Activated gamma-delta T cell treated with anti-CD3 and anti-CD28 coated beads, Interleukin-2, amount 50 U/mL, for 16 hours (primary cell): ENCODE measurements at places on chromosomes 3 and 15.

GRCh38 chr3:106758459-106758858 is 618.8 kb upstream of the CCDC54 start:
- DNase-seq: no peak

DNA sequence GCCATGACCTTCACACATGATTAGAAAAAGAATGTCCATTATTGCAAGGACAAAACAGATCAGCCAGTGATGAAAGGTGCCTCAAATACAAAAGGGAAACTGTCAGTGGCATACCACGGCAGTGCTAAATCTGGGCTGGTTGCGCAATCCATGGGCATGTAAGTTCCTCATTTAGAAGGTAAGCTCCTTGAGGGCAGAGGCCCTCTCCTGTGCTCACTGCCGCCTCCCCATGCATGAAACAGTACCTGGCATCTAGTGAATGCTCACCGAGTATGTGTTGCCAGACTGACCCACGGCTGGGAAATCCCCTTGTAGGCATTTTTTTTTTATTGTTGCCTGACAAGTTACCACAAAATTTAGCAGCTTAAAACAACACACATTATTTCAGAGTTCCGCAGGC is 312.1 kb upstream of the CHRM5 start:
- DNase-seq: no peak

- DNase-seq: no peak
Observed at GRCh38 chr15:87489456-87489855, 767.1 kb downstream of the NTRK3 start.

DNA sequence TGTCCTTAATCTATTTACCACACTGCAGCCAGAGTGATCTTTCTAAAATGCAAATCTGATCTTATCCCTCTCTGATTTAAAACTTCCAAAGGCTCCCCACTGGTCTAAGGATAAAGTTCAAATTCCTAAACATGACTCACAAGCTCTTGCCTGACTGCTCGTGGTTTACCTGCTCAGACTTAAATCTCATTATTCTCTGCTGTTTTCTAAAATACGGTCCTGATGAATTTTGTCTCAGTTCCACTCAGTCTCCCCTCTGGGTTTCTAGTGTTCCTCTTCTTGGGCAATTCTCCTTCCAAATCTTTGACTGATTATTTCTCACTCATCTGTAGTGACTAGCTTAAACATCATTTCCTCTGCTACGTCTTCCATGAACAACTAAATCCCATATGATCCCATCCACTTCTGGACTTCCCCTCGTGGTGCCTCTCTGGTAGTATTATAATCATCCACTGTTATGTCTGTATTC is 108.3 kb downstream of the P3H2 start:
- no peak for DNase-seq

GRCh38 chr3:134476306-134476705 is 9.5 kb downstream of the ANAPC13 start:
- DNase-seq: no peak

DNA sequence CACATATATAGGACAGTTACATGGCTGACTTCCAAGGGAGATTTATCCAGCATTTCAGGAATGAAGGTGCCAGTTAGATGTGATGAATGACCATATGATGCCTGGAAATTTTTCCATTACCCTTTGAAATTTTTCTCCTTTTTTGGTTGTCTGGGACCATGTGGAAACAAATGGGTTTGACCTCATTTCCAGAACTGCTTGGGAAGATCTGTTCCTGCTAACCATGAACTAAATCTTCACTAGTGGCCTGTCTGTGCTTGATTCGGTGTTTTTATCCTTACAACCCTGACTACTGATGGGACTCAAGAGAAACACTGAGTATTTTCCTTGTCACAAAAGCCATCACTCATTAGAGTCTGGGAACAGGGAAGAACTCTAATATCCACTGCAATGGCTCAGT is 409.4 kb downstream of the PDCD6IP start:
- no peak for DNase-seq

GRCh38 chr3:172600644-172601065 is 77.4 kb upstream of the TNFSF10 start:
- DNase-seq: no peak

- DNase-seq: no peak
Observed at GRCh38 chr3:134985864-134986715, 191.0 kb downstream of the EPHB1 start.

DNA sequence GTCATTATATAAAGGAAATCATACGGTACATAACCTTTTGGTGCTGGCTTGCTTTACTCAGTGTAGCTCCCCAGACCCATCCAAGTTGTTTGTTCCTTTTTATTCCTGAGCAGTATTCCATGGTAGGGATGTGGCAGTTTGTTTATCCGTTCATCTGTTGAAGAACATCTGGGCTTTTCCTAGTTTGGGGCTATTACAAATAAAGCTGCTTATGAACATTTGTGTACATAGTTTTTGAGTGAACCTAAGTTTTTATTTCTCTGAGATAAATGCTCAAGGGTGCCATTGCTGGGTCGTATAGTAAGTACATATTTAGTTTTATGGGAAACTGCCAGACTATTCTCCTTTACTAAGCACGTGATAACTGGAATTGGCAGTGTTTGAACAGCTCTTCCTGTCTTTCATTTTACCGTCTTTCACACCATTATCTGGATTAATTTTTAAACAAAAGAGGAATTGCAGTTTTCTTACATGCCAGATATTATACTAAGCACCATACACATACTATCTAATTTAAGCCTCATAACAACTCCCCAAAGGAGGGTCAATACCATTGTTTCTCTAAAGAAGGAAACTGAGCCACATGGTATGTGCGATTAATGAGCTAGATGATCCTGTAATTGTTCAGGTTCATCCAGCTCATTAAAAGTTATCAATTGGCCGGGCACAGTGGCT is 85.6 kb downstream of the PTPRG start:
- DNase-seq: no peak

GRCh38 chr3:31779514-31779913 is 201.5 kb downstream of the OSBPL10 start:
- DNase-seq: no peak

DNA sequence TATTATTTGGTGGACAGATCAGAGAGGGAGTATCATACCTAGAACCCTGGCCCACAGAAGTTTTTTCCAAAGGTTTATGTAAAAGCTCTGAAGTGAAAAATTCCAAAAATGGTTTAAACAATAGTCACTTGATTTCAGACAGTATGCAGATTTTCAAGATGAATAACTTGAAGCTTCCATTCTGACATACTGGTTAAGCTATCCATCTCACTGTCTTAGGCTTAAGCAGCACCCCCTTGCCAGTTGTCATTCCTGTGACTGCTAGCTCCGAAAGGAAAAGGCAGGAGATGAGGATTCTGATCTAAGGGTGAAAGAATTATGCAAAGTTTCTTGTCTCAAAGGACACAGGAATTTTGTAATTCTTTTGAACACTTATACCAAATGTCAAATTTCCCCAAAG is 337.5 kb upstream of the THBS1 start:
- DNase-seq: no peak

DNA sequence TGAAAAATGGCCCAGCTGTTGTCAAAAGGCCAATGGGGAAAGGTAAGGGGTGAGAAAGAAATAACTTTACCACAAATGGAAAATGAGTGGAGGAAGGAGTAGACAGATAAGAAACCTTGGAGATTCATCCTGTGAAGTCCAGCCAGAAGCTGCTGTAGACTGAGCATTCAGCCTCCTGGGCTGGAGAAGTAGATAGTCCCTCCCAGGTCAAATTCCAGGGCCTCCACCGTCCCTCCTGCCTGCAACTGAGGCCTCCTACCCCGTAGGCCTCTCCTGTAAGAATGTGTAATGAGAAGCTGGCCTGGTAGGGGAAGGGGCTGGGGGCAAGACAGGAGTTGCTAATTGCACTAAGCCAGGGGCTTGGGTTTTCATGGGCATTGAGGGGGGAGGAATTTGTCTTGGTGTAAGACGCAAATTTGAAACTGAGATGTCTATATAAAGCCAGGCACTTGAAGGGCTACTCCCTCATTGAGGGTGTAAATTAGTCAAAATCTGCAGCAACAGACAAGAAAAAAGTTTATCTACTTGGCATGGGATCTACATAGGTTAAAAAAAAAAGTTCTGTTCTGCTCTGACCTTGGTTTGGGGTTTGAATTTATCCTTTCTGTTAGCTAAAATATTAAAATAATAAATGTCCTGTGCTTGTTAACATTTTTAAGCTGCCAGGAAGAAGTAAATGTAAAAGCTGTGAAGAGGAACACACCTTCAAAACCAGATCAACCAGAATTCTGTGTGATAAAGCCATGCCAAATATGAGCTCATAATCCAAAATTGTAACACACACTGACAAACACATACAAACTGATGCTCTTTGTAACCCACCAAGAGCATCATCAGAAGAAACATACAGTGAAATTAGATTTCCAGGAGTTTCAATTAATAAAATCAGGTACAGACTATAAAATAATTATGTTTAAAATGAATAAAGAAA is 1.7 kb upstream of the RBP2 start:
- no peak for DNase-seq

DNA sequence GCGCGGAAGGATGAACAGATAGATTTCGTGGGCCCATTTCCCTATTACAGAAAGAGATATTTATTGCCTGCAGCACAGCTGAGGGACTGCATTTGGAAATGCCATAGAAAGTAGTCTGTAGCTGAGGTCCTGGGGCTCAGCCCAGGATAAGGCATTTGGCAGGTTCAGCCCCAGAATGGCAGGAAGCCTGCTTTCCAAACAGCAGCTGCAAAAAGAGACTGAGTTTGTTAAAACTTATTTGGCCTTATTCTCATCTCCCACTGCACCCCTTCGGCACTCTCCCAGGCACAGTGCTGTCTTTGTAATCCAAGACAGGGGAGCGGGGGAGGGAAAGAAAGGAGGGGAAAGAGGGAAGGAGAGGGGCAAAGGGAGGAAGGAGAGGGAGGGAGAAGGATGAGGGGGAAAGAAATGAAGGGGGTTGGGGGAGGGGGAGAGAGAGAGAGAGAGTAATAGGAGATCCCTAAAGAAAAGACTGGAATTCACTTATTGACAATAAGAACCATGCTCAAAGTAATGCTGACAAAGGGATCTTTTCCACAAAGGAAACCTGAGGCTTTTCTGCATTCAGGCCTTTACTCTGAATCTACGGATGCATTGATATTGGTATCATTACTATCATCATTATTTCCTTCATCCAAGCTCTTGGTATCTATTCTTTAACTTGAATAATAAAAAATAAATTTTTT is 94.0 kb upstream of the LRRN1 start:
- DNase-seq: no peak

GRCh38 chr3:147654827-147655226 is 245.7 kb downstream of the ZIC1 start:
- DNase-seq: no peak

- no peak for DNase-seq
Observed at GRCh38 chr3:396293-396692, 199.7 kb downstream of the CHL1 start.

DNA sequence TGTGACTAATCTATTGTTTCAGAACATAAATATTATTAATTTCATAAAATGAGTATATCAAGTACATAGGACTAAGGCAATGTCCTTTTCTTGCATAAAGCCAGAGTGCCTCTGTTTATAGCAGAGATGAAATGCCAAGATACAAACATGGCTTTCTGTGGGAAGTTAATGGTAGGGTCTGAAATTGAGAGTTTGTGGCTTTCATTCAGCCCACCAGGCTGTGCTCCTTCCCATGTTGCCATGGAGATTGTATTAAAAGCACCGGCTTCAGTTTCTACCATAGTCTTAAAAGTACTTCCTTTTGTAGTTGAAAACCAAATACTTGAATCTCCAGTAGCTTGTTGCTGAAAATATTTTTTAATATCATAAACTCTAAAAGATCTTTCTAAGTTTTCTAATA is 114.0 kb downstream of the LRRC28 start:
- DNase-seq: no peak

DNA sequence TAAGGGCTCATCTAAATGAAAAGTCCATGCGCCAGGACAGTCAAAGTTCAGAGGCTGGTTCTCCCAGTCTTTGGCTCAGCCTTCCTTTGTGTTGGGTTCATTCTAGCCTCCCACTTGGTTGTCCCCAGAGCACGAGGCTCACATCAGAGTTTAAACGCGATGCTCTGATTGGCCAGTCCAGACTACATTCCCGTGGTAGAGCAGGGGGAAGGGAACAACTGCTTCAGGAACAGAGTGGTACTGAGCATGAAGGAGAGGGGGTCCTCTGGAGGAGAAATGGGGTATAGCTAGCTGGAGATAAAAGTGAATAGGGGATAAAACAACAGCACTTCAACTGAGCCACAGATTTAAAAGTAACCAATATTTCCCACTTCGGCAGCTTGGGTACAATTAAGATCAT is 32.2 kb downstream of the ANAPC13 start:
- DNase-seq: no peak

DNA sequence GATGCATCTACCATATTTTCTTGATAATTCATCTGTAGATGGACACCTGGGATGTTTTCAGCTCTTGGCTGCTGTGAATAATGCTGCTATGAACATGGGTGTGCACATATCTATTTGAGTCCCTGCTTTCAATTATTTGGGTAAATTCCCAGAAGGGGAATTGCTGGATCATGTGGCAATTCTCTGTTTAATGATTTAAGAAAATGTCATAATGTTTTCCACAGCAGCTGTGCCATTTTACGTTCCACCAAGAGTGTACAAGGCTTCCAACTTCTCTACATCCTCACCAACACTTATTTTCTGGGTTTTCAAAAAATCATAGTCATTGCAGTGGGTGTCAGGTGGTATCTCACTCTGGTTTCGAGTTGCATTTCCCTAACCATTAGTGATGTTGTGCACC is 64.4 kb downstream of the NSMCE3 start:
- no peak for DNase-seq

GRCh38 chr3:154338570-154338969 is 14.3 kb upstream of the DHX36 start:
- DNase-seq: no peak

- no peak for DNase-seq
Observed at GRCh38 chr3:189772584-189772983, 141.4 kb downstream of the TP63 start.

DNA sequence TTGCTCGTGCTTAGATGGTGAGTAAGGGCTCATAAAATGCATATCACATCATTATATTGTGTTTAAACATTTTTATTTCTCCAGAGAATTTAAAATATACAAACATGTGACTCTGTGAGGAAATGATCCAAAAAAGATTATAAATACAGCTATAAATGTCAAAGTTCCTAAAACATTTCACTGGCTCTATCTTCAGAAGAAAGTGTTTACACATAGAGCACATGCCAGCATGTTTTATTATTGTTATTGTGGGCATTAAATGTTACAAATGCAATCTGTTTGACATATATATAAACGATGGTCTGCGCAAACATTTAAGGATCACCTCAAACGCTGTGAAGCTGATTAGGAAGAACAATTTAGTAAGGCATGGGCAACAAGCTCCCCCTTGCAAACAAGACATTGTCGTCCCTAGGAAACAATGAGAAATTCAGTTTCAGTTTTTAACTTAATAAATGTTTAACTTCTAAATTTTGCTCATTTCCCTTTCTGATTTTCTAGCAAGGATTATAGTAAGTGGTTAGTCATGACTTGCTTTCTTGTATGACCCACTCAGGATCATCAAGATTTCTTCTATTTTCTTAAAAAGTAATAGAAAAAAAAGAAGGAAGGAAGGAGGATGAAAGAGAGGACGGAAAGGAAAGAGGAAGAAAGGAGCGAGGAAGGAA is 207.5 kb downstream of the SATB1 start:
- DNase-seq: no peak
